Effector memory CD8-positive, alpha-beta T cell (primary cell): ENCODE measurements at places on chromosomes 11 and 22.

DNA sequence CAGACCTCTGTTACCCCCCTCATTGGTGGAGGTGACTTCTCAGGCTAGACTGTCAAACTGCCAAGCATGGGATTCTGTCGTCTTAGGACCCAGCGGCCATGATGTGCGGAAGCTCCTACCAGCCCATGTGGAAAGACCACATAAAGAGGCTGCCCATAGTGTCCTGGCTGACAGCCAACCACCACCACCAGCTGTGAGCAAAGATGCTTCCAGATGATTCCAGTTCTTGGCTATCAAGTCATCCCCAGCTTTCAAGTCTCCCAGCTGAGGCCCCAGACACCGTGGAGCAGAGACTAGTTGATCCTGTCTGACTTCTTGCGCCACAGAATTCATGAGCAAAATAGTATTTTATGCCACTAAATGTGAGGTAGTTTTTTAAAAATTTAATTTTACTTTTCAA is 32.9 kb downstream of the SCUBE1 start:
- H3K36me3 ChIP-seq, result no peaks in the 10 kb centered on the region
- H3K27me3 ChIP-seq, result peaks cover 13% of the 10 kb centered on the region
- no peak for DNase-seq

DNA sequence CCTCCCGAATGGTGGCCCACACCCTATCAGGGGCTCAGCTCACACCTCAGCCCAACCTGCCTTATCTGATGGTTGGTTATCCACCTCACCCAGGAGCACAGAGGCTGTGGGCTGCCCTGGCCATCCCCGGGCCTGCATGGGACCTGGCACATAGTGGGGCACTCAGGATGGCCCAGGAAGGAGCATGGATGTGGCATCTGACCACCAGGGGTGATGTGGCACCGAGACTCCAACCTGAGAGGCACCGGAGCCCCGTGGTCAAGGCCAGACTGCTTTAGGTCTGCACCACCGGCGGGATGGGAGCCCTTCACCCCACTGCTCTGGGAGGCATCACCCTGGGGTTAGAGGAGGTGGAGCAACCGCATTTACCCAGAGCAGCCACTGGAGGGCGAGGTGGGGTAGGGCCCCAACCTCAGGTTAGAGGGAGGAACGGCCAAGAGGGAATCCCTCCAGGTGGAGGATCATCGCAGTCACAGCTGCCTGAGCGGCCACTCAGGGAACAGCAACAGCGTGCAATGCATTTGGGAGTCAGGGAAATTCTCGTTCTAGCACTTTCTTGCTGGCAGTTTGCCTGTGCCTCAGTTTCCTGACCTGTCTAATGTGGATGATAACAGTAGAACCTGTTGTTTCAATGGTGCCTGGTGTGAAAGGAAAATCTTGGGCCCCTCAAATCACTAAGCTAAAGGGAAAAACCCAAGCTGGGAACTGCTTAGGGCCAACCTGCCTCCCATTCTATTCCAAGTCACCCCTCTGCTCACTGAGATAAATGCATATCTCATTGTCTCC is 52.9 kb upstream of the CARS1 start:
- no peaks in the 10 kb centered on the region for H3K27me3 ChIP-seq
- peaks cover 18% of the 10 kb centered on the region for H3K36me3 ChIP-seq
- peak; percentile 29 for DNase-seq
- peak overlapping the region; percentile 44 for H3K27ac ChIP-seq

DNA sequence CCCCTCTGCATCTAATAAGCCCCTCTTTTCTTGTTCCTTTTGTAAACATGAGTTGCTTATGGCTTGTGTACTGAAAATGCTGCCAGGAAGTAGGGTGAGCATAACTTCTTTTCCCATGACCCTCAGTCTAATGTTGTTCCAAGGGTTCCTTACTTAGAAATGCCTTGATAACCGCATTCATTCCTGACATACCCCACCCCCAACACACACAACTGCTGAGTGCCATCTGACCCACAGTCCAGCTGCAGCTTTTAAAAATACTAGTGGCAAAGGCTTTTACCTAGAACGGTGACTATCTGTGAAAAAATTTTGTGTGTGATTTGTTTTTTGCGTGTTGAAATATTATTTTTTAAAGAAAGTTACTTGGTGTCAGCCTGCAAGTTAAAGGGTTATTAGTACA is 52.6 kb downstream of the ARHGAP42 start:
- H3K27me3 ChIP-seq, result no peaks in the 10 kb centered on the region
- no peaks in the 10 kb centered on the region for H3K4me1 ChIP-seq
- no peak overlapping the region for H3K27ac ChIP-seq
- DNase-seq, result no peak

DNA sequence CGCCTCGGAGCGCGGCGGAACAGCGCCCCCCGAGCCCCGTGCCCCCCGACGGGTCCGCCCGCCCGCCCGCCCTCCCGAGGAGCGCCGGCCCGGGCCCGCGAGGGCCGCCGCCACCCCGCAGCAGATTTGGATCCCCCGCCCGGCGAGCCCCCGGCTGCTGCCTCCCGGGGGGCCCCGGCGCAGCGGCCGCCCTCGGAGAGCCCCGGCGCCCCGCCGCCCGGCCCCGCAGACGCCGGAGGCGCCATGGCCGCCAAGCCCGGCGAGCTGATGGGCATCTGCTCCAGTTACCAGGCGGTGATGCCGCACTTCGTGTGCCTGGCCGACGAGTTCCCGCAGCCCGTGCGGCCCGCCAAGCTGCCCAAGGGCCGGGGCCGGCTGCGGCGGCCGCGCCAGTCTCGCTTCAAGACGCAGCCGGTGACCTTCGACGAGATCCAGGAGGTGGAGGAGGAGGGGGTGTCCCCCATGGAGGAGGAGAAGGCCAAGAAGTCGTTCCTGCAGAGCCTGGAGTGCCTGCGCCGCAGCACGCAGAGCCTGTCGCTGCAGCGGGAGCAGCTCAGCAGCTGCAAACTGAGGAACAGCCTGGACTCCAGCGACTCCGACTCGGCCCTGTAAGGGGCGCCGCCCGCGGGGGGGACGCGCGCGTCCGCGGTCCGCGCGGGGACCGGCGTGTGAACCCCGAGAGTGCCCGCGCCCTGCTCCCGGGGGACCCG is 380 bp downstream of the C11orf96 start:
- H3K36me3 ChIP-seq, result peaks cover 3% of the 10 kb centered on the region
- H3K4me3 ChIP-seq, result peak overlapping the region; percentile 95
- DNase-seq, result no peak
- peaks cover 87% of the 10 kb centered on the region for H3K27me3 ChIP-seq
- no peak overlapping the region for H3K27ac ChIP-seq
- H3K4me1 ChIP-seq, result peaks cover 13% of the 10 kb centered on the region

- no peaks in the 10 kb centered on the region for H3K36me3 ChIP-seq
- H3K27me3 ChIP-seq, result no peaks in the 10 kb centered on the region
- no peak overlapping the region for H3K4me3 ChIP-seq
- H3K27ac ChIP-seq, result no peak overlapping the region
Observed at GRCh38 chr11:132464003-132464342, 1068.3 kb downstream of the OPCML start.

DNA sequence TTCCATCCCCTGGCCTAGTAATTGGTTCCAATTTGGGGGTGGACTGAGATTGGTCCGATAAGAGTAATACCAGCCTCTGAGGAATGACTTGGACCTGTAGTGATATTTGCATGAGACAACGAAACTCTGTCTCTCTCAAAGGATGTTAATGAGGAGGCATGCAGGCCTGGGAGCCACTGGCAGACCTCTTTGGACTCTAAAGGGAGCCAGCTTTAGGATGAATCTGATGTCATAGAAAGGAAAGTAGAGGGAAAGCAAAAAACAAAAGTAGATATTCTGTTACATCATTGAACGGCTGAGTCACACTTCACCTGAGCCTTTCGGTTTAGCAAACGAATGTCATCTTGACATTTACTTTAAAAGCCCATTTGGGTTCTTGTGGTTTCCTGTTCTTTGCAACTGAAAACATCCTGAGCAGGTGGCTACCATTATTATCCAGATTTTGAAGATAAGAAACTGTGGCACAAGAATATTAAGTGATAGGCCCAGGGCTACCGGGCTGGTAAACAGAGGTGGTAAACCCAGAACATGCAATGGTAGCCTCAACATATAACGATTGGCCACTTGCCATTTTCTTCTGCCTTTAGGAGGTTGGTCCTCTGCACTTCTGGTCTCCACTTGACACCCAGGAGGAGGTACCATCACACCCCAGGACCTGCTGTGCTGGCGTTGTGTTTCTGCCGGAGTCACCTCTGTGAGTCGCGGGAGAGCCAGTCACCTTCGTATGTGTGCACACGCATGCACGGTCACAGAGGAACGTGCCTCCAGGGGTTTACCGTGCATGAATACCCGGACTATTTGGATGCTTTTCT is 42.7 kb downstream of the RTL6 start:
- H3K36me3 ChIP-seq, result peaks cover 8% of the 10 kb centered on the region
- H3K27me3 ChIP-seq, result no peaks in the 10 kb centered on the region
- H3K4me1 ChIP-seq, result peaks cover 32% of the 10 kb centered on the region
- H3K27ac ChIP-seq, result peak overlapping the region; percentile 95
- peak; percentile 61 for DNase-seq
- H3K4me3 ChIP-seq, result peak overlapping the region; percentile 69

DNA sequence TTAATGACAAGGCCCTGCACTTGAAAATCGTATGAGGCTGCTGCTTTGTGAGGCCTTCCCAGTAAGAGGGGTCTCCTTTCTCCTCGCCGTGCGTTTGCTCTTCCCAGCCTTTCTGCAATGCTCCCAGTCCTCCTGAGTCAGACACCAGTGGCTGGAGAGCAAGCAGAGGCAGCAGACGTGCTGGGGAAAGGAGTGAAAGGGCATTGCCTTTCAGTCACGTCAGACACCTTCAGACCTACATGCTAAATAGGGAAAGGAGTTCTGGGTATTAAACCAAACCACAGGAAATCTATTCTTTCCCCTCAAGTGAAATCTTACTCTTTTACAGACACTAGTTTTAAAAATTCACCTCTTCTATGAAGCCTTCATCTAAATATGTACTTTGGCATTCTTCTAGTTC is 274.8 kb downstream of the NTM start:
- no peak for DNase-seq
- H3K27me3 ChIP-seq, result no peaks in the 10 kb centered on the region

DNA sequence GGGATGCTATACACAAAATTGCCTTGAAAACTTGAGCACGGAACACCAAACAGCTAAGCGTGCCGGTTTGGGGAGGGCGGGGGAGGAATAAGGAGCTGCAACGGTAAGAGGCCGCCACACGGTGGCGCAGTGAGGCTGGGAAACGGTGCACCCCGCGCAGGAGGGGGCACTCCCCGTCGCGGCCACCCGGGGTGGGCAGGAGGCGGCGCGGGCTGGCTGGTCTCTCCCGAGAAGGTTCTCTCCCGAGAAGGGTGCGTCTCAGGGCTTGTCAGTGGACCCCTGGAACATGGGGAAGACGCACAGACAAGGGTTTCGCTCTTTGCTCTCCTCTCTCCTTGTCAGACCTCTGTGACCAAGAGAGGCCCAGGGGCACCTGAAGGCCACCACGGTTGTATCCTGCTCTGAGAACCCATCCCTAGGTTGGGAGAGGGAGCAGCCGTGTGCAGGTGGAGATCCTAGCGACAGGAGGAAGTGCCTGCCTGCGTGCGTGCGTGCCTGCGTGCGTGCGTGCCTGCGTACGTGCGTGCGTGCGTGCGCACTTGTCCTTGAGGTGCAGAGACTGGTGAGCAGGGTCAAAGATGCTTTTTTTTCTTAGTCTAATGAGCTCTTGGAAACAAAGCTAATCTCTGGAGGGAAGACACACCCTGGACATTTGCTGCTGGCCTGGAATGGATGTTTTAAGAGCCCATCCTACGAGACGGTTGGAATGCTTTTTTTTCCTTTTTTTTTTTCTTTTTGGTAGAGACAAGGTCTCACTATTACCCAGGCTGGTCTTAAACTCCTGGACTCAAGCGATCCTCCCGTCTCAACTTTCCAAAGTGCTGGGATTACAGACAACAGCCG is 18.1 kb upstream of the JAM3 start:
- no peak overlapping the region for H3K27ac ChIP-seq
- peaks cover 4% of the 10 kb centered on the region for H3K4me1 ChIP-seq
- no peak overlapping the region for H3K4me3 ChIP-seq

GRCh38 chr22:31062566-31063230 is 18.4 kb upstream of the SMTN start:
- H3K36me3 ChIP-seq, result no peaks in the 10 kb centered on the region
- H3K4me1 ChIP-seq, result no peaks in the 10 kb centered on the region
- H3K27ac ChIP-seq, result no peak overlapping the region
- DNase-seq, result no peak
- H3K4me3 ChIP-seq, result no peak overlapping the region
- H3K27me3 ChIP-seq, result no peaks in the 10 kb centered on the region

DNA sequence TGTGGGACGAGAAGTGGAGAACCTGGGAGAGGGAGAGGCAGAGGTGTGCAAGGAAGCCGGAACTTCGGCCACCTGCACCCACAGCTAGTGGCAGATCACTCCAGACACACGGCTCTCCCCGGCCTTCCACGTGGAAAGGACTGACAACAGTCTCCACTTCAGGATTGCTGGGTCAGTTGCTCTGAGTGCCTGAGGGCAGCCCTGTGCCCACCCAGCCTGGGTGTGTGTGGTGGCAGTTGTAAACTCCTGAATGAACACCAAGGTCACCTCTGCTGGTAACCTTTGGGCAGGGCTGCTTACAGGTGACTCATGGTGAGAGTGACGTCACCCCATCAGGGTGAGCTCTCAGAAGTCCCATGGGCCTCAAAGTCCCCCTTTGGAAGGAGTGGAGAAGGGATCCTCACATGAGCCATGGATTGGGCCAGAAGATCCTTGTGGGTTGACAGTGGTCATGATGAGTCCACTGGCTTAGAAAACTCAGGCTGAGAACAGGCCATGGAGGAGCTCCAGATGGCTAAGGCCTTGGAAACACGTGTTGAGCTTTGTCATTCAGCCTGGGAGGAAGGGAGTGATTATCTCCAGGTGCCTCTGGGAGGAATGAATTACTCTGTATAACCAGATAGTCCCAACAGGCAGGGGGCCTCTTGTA is 71.3 kb downstream of the BCR start:
- no peak overlapping the region for H3K4me3 ChIP-seq
- no peaks in the 10 kb centered on the region for H3K27me3 ChIP-seq
- no peak for DNase-seq
- H3K27ac ChIP-seq, result peak overlapping the region; percentile 29
- peaks cover 19% of the 10 kb centered on the region for H3K36me3 ChIP-seq
